HFFc6 (cell line): ENCODE measurements at places on chromosomes 5 and 9. TPM values are rescaled to one million over a fixed set of nuclear protein-coding genes. Genes with fewer than 3 reads are reported as not detected.

NOL8 gene
- 22.2 to 31.8 TPM (median 28.7 TPM) in 3 replicates for total RNA-seq

NEUROG1 gene
- total RNA-seq = not detected in 3 replicates

- no peak overlapping the region for H3K27ac ChIP-seq
- H3K27me3 ChIP-seq = peaks cover 4% of the 10 kb centered on the region; the same call in 1 of the 2 replicates
- H3K4me1 ChIP-seq = peaks cover 29% of the 10 kb centered on the region
- H3K36me3 ChIP-seq = no peaks in the 10 kb centered on the region
These were observed 9.0 kb downstream of the PPP3R2 start for GRCh38 chr9:101585740-101586139.

DNA sequence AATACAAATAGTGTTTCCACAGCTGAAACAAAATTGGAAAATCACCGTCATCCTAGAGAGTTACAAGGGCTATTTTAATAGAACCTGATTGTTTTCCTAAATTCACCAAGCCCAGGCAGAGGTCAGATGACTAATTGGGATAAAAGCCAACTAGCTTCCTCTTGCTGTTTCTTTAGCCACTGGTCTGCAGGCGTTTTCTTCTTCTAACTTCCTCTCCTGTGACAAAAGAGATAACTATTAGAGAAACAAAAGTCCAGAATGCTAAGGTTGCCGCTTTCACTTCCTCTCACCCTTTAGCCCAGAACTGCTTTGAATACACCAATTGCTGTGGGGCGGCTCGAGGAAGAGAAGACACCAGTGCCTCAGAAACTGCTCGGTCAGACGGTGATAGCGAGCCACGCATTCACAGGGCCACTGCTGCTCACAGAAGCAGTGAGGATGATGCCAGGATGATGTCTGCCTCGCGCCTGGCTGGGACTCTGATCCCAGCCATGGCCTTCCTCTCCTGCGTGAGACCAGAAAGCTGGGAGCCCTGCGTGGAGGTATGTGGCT is at the start of gene TLR4:
TLR4 (plus strand) TSS at position 380 of the 552 bp plus-strand sequence; CDS start at position 450, 70 bp downstream.
- H3K4me1 ChIP-seq = peaks cover 31% of the 10 kb centered on the region; the same call in 1 of the 2 replicates
- DNase-seq = peak; percentile 86
- H3K27ac ChIP-seq = peak within 1 kb of the TSS; percentile 94
- peaks cover 22% of the 10 kb centered on the region; the same call in 1 of the 2 replicates for H3K36me3 ChIP-seq
- H3K4me3 ChIP-seq = peak within 1 kb of the TSS; percentile 93
- no peaks in the 10 kb centered on the region; the same call in 1 of the 2 replicates for H3K27me3 ChIP-seq

DNA sequence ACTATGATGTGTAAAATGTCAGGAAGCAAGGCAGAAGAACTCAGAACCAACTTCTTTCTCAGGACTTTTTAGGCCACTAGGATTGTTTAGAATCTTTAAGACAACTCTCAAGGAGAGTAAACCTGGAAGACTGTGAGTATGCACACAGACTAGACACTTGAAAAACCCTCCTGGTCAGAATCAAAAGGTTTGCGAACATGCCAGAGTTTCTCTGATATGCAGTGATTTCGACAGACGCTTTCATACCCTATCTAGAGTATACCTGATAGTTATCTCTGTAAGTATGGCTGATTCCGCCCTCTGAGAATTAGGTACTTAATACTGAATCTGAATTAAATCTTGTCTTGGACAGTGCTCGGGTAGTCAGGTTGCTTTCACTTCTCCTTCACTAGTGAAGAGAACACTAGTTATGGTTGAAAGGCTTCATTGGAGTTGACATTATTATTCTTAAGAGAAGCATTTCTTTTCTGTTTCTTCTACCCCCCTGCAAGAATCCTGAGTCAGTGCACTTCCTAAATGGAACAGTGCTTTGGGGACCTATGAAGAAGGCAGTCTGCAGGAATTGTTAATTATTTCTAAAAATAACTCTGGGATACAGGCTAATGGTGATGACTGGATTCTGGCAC is 158.1 kb downstream of the HACD4 start:
- peak overlapping the region; percentile 75 for H3K27ac ChIP-seq
- peak overlapping the region; percentile 75 for H3K4me3 ChIP-seq
- peaks cover 27% of the 10 kb centered on the region for H3K4me1 ChIP-seq
- no peaks in the 10 kb centered on the region for H3K27me3 ChIP-seq

- H3K27me3 ChIP-seq = peaks cover 5% of the 10 kb centered on the region
- peaks cover 23% of the 10 kb centered on the region; the same call in 1 of the 2 replicates for H3K4me1 ChIP-seq
- H3K4me3 ChIP-seq = no peak overlapping the region
- no peaks in the 10 kb centered on the region for H3K36me3 ChIP-seq
- H3K27ac ChIP-seq = no peak overlapping the region
- DNase-seq = no peak
These were observed 90.3 kb upstream of the APC start for GRCh38 chr5:112647428-112647827.

DNA sequence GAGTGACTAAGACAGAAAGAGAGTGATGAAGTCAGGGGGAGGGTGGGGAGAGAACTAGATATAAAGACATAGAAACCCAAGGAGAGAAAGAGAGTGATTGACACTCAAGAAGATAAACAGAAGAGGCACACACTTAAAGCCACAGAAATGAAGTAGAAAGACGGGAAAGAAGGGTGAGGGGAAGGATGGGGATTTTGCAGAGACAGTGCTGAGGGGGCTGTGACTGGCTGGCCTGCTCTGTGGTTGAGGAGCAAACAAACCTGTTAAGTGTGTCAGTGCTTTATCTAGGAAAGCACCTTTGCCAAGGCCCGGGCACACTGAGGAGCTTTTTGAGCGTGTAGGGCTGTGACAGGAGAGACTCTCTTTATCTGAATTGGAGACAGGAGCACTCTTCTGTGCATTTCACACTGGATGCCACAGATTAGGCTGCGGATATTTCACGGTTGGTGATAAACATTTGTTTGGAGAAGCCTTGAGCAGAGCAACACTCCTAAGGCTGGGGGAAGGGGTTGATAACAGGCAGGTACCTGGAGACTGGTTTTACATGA is 109.1 kb downstream of the DOCK2 start:
- H3K27ac ChIP-seq = peak overlapping the region; percentile 71
- H3K4me1 ChIP-seq = peaks cover 49% of the 10 kb centered on the region
- H3K36me3 ChIP-seq = peaks cover 13% of the 10 kb centered on the region
- H3K27me3 ChIP-seq = no peaks in the 10 kb centered on the region
- no peak for DNase-seq

DNA sequence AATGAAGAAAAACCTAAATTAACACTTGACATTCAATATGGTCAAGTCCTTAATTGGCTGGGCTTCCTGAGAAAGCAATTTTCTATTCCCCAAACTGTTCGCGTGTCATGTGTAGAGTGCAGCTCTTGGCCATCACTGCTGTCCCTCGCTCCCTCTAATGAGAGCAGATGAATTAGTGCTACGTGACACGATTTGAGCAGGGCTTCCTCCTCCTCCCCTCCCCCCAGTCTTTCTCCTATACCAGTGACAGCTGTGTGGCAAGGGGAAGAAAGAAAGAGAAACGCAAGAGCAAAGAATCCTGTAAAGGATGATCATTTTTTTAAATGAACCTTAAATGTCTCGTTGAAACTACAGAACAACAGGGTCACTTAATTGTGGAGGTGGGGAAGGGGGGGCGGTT is 159.6 kb downstream of the BNC2 start:
- H3K27ac ChIP-seq = no peak overlapping the region
- peaks cover 58% of the 10 kb centered on the region for H3K4me1 ChIP-seq
- peaks cover 17% of the 10 kb centered on the region for H3K36me3 ChIP-seq
- no peaks in the 10 kb centered on the region for H3K27me3 ChIP-seq
